Activated naive CD8-positive, alpha-beta T cell treated with anti-CD3 and anti-CD28 coated beads for 36 hours (primary cell): ENCODE measurements at places on chromosomes 2 and 18. TPM values are rescaled to one million over a fixed set of nuclear protein-coding genes. Genes with fewer than 3 reads are reported as not detected.
A peak's percentile ranks its signal among the peaks of the same experiment; 100 is the strongest.

- no peak for DNase-seq
Observed at GRCh38 chr2:235170536-235171521, 219.0 kb downstream of the SH3BP4 start.

DNA sequence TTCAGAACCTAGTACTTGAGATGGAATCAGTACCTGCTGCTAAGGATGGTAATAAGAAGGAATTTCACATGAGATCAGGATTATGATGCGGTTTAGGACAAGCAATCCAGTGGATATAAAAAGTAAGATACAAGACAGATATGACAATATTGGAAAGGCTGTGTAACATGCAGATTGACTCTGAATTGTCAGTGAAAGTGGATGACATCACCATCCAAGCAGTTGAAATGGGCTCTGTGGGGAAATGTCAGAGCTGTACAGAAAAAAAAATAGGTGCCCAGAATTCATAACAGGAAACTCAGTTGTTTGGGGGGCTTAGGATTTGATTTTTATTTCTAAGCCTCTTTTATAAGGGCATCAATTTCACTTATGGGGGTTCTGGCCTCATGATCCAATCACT, 438.3 kb downstream of the SPAG16 start:
- no peak for DNase-seq

DNA sequence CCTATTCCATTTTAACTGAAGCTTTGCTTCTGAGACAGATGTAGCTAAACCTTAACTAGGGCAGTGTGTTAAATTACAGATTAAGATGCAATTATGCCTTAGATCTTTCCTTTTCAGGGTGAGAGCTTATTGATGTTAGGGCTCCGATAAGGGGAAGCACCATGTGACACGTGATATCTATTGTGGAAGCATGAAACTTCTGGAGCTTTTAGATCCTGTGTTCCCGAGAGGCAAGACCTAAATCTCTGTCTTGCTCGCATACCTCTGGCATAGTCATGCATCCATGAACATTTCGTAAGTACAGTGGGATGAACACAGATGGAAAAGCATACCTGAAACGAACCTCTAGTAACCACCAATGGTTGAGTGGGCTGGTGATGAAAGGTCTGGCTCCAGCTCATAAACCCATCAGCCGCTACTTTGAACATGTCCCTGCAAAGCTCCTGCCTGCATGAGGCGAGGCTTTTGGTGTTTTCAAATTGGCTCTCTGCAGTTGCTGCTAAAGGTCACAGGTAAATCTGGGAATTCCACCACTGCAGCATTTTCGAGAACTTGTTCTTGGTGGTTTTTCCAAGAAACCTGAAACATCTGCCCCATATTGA, 3.7 kb upstream of the NRP2 start:
- DNase-seq, result no peak

ARHGAP25 gene
- total RNA-seq, result 51.0 TPM

- DNase-seq, result no peak
Observed at GRCh38 chr2:159450180-159450579, 163.7 kb upstream of the WDSUB1 start.

WIPF1 gene
- total RNA-seq, result 384 TPM

DNA sequence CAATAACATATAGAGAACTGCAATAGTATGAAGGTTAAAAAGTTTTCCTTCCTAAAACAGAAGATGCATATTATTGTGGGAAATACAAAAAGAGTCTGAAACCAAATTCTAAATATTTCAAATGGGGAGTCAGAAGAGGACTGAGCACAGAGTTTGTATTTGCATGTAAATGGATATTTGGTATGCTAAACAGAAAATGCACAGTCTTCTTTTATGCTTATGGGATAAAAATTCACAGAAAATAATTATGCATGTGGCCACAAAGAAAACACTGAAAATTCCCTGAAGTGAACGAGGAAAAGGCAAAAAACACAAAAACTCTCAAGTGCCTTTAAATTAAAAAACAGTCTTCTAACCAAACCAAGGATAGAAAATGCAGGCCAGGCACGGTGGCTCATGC, 142.7 kb downstream of the NCKAP5 start:
- no peak for DNase-seq

VWA3B gene
- total RNA-seq, result not detected

GRCh38 chr2:57899898-57900297, 146.7 kb upstream of the VRK2 start:
- DNase-seq, result no peak

DNA sequence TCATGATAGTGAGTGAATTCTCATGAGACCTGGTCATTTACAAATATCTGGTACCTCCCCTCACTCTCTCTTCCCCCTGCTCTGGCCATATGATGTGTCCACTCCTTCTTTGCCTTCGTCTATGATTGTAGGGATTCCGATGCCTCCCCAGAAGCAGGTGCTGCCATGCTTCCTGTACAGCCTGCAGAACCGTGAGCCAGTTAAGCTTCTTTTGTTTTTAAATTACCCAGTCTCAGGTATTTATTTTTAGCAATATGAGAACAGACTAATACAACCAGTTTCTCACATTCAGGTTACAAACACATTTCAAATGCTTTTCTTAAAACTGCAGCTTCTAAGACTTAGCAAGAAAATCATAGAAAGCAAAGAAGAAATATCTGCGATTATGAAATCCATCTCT, 321.2 kb upstream of the CDH7 start:
- DNase-seq, result no peak

- peak; percentile 68 for DNase-seq
Observed at GRCh38 chr18:61893971-61894750, 1.4 kb upstream of the RNF152 start.

GRCh38 chr2:45851576-45852304, 200.3 kb downstream of the PRKCE start:
- DNase-seq, result no peak

DNA sequence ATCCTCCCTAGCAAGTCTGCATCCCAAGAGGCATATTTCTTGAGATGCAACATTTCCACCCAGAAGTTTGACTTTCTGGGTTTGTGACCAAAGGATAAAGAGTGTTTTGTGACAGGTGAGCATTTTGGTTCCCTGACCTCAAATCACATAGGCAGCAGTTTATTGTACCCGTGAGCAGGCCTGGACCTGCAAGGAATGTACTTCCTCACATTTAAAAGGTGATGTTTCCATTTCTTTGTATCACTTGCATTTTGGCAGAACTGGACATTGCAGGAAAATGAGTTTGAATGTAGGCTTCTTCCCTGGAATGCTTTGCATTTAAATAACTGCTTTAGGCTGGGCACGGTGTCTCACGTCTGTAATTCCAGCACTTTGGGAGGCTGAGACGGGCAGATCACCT, 160.7 kb downstream of the ALPK2 start:
- DNase-seq, result no peak

HOXD11 gene
- total RNA-seq, result not detected

GRCh38 chr2:201933792-201934237, 99.8 kb upstream of the FZD7 start:
- DNase-seq, result no peak

GRCh38 chr2:155525199-155525598, 807.3 kb downstream of the NR4A2 start:
- DNase-seq, result no peak

TNS1 gene
- total RNA-seq, result 1.4 TPM

GRCh38 chr2:46002507-46002883, 294.7 kb upstream of the EPAS1 start:
- DNase-seq, result no peak

DNA sequence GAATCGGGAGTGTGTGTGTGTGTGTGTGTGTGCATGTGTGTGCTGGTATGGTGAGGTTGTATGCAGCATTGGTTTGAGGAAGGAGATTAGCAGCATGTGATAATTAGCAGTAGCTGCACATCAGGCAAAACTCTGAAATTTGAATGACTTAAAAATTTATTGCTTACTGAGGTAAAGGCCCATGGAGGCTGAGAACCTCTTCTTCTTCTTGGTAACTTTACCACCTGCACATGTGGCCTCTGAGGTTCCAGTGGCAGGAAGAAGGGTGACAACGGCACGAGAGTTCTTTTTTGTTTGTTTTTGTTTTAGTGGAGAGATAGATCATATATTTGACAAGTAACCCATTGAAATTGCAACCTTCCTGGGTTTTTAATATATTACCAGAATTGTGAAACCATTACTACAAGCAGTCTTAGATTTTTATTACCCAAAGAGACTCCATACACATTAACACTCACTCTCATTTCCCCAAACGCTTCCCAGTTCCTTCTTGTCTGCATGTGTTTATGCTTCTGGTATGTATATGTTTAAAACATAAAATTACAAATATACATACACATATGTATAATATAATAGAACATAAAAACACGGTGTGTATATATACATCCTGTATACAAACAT, 292.1 kb downstream of the PTGR3 start:
- DNase-seq, result no peak

- DNase-seq, result no peak
Observed at GRCh38 chr2:857081-857480, 93.6 kb upstream of the SNTG2 start.

THSD7B gene
- not detected for total RNA-seq

DNA sequence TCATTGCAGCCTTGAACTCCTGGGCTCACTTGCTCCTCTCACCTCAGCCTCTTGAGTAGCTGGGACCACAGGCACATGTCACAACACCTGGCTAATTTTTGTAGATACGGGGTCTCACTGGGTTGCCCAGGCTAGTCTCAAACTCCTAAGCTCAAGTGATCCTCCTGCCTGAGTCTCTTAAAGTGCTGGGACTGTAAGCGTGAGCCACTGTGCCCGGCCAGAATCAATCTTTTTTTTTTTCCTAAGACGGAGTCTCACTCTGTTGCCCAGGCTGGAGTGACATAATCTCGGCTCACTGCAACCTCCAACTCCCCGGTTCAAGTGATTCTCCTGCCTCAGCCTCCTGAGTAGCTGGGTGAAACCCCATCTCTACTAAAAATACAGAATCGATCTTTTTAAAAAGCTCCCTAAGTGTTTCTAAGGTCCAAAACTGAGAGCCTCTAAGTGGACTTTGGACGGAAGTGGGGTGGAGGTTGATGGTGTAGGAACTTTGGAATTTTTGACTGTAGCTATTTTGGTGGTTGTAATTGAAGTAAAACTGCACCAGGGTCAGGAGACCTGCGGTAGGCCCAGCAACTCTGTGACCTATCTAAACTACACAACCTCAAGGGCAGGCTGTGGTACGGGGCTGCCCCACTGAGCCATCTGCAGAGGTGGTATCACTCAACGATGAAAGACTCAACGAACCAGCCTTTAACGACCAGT, 82.9 kb downstream of the POLR1A start:
- DNase-seq, result no peak

- no peak for DNase-seq
Observed at GRCh38 chr2:183028108-183028507, 10.1 kb downstream of the NCKAP1 start.

GRCh38 chr2:202215179-202215578, 23.2 kb downstream of the SUMO1 start:
- no peak for DNase-seq

- no peak for DNase-seq
Observed at GRCh38 chr2:188940171-188940570, 34.0 kb upstream of the COL3A1 start.

DNA sequence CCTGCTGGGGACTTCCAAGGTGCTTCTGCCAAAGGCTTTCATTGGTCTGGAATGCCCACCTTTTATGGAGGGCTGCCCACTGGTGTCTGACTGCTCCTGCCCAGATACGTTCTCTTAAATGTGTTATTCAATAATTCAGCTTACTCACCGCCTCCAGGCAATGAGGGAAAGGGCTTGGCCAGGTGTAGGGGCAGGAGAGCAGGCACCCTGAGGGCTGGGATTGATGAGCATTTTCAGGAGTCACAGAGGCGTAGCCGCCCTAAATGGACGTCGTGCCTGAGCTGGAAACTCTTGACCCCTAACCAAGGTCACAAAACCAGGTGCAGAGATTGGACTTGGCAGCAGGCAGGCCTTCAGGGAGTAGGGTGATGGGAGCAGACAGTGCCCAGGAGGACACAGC, 26.8 kb downstream of the MAL start:
- DNase-seq, result no peak

SP140 gene
- total RNA-seq, result 42.7 TPM

DNA sequence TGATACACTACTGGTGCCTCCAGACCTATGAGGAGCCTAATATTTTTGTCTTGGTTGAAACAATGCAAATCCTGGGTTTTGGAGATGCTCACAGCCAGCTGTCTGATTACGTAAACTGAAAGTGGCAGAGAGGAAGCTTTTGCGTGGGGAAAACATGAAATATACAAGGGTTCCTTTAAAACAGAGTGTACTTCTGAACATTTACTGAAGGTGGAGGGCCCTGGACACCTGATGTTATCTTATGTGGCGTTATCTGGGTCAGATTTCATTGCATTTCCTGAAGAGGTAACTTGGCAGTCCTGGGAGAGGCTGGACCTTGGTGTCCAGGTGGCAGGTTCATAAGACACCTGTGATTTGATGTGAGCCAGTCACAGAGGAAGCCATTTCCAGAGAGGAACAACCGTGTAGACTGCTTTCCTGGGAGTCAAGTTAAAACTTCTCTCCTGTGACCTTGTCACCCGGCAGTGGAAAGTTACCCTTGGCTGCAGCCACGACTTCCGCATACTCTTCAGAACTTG, 105.0 kb downstream of the NEDD4L start:
- no peak for DNase-seq

MC4R gene
- total RNA-seq, result not detected

DNA sequence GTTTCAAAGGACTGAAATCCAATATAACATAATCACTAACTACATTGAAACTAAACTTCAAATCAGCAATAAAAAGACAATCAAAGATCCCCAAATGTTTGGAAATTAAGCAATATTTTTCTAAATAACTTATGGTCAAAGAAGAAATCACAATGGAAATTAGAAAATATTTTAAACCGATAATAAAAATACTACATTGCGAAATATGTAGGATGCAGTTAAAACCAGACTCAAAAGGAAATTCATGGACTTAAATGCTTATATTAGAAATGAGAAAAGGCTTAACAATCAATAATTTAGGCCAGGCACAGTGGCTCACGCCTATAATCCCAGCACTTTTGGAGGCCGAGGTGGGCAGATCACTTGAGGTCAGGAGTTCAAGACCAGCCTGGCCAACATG, 79.0 kb upstream of the HAAO start:
- no peak for DNase-seq

MGAT5 gene
- 34.0 TPM for total RNA-seq

- no peak for DNase-seq
Observed at GRCh38 chr18:58805467-58806187, 59.0 kb upstream of the ZNF532 start.

ZNF638 gene
- 65.5 TPM for total RNA-seq

DNA sequence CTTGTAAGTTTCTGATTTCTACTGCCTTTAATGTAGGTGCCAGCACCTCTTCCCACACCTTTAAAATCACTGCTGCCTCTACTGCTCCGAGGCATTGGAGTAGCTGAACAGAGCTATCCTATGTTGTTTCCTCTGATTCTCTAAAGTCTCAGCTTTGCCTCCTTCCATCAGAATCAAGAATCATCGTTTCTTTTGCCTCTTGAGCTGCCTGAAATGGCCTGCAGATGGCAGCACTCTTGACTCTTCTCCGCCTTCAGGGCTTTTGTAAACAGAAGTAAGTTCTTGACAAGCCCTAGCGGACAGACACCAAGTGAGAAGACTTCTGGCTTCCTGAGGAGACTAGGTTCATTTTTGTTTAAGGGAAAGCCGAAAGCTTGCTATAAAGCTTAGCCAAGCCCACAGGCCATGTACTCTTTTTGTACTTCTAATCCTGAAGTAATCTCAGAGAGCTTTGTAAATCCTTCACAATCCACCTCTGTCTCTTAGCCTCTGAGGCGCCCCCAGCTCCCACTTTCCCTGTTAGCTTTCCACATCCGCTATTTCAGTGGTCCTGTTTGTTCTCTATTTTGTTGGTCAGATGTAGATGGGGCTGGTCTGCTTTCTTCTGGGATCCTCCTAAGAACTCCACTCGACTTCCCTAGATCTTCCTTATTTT, 48.4 kb downstream of the GTF3C3 start:
- DNase-seq, result peak; percentile 46
